ENCODE measurements at places on chromosomes 16 and 17. TPM values are rescaled to one million over a fixed set of nuclear protein-coding genes. Genes with fewer than 3 reads are reported as not detected.

Gene NXPH3
- total RNA-seq, result not detected

DNA sequence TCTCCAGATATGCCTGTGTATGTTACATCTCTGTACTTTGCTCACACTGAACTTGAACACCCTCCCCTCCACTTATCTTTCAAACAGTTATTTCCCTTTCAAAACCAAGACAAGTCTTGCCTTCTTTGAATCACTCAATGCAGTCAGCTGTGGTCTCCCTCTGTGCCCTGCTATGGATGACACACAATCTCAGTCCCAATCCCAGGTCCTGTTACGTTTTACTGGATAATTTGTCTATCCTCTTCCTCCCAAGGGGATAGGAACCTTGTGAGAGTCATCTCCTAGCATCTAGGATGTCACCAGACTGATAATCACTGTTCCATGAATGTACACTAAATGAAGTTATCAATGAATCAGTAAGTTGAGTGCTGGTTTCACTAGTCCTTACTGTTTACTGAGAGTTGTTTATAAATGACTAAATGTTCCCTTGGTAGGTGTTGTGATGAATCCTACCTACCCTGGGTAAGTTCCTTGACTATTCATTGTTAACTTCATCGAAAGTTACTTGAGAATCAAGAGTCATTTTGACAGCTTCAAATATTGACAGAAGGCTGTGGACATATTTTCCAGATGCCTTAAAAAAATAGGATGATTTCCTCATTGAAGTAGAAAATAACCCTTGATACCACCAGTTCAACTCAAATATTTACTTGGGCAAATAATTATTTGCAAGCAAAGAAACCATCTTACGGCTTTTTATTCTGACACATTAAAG lies 244.9 kb downstream of the PRKCA start:
- peak overlapping the region; percentile 81 for H3K27ac ChIP-seq
- H3K4me3 ChIP-seq, result peak overlapping the region; percentile 35
- peaks cover 56% of the 10 kb centered on the region for H3K4me1 ChIP-seq

Gene GINS2
- total RNA-seq, result 87.2 TPM

Gene NPIPB13
- 20.0 TPM for total RNA-seq

Gene FADS6
- not detected for total RNA-seq

Gene AKAP1
- 53.8 TPM for total RNA-seq

DNA sequence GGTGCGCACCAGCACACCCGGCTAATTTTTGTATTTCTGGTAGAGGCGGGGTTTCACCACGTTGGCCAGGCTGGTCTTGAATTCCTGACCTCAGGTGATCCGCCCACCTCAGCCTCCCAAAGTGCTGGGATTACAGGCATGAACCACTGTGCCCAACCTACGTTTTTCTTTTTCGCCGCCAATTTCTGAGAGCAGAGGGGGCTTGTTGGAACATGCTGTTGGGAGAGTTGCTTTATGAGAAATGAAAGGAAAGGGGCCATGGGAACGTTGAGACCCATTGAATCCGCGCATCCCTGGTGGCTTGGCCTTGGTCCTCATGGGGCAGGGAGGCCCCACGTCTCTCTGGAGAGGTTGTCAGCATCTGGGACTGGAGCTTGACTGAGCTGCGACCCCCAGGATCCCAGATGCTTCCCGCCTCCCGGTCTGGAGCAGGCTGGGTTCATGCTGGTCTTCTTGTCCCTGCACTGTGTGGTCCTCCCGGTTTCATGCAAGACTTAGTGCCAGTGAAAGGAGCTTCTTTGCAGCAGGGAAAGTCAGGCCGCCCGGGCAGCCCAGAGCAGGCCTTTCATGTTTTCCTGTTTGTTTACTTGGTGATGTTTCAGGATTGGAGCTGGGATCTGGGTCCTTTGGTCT lies 22.8 kb downstream of the CRISPLD2 start:
- H3K4me1 ChIP-seq, result no peaks in the 10 kb centered on the region
- H3K36me3 ChIP-seq, result no peaks in the 10 kb centered on the region
- DNase-seq, result no peak
- no peak overlapping the region for H3K27ac ChIP-seq
- H3K4me3 ChIP-seq, result no peak overlapping the region

DNA sequence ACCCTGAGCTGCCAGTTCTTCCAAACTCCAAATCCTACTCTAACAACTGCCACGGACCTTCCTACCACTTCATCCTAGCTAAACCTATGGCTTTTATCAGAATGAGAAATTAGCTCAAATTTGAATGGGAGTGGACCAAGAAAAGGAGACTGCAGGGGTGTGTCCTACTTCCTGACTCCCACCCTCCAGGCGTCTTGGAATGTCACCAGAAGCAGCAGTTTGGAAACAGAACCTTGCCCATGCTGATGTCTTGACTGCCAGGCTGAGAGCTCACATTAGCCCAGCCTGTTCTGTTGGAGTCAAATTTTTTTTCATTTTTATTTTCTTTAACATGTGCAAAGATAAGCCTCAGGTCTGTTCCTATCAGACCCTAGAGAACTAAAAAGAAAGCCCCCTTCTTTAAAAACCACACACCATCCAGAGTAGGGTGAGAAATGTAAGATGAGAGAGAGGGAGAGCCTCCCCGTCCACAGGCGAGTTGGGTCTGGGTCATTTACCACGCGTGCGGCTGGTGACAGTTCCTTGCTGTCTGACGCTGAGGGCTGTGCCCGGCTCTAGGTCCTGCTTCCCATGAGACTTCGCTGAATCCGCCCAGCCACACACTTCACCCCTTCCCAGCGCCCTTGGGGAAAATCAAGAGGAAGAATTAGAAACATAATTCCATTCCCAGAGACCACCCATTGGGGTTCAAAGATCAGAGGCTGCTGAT lies 54.3 kb downstream of the WNT3 start:
- no peak for DNase-seq
- no peak overlapping the region for H3K4me3 ChIP-seq

- H3K4me3 ChIP-seq, result no peak overlapping the region
- peaks cover 37% of the 10 kb centered on the region for H3K27me3 ChIP-seq
- peaks cover 5% of the 10 kb centered on the region for H3K4me1 ChIP-seq
- H3K27ac ChIP-seq, result no peak overlapping the region
- H3K36me3 ChIP-seq, result no peaks in the 10 kb centered on the region
These were observed 228.9 kb upstream of the TNRC6C start for GRCh38 chr17:77729587-77729986.

- peaks cover 12% of the 10 kb centered on the region for H3K36me3 ChIP-seq
- H3K4me1 ChIP-seq, result peaks cover 49% of the 10 kb centered on the region
- H3K27me3 ChIP-seq, result peaks cover 3% of the 10 kb centered on the region
- H3K27ac ChIP-seq, result peak overlapping the region; percentile 27
- H3K4me3 ChIP-seq, result no peak overlapping the region
- no peak for DNase-seq
These were observed 19.5 kb upstream of the ITGAX start for GRCh38 chr16:31335431-31335830.

GRCh38 chr17:79125503-79125902 lies 50.9 kb downstream of the ENGASE start:
- no peaks in the 10 kb centered on the region for H3K4me1 ChIP-seq

GRCh38 chr16:82470016-82470415 lies 156.8 kb upstream of the CDH13 start:
- DNase-seq, result no peak
- H3K4me1 ChIP-seq, result no peaks in the 10 kb centered on the region
- H3K36me3 ChIP-seq, result no peaks in the 10 kb centered on the region
- H3K27me3 ChIP-seq, result peaks cover 3% of the 10 kb centered on the region

GRCh38 chr17:54455251-54455868 lies 445.3 kb upstream of the TOM1L1 start:
- no peaks in the 10 kb centered on the region for H3K27me3 ChIP-seq
- no peak overlapping the region for H3K27ac ChIP-seq
- no peaks in the 10 kb centered on the region for H3K4me1 ChIP-seq

Gene FBXW10
- not detected for total RNA-seq

- no peaks in the 10 kb centered on the region for H3K36me3 ChIP-seq
- H3K27ac ChIP-seq, result peak overlapping the region; percentile 42
- peaks cover 53% of the 10 kb centered on the region for H3K4me1 ChIP-seq
- H3K27me3 ChIP-seq, result no peaks in the 10 kb centered on the region
- H3K4me3 ChIP-seq, result no peak overlapping the region
- no peak for DNase-seq
These were observed 2.4 kb downstream of the APOBR start for GRCh38 chr16:28496844-28497243.

Gene NTN1
- total RNA-seq, result 0.34 TPM

GRCh38 chr16:88505405-88506082 lies 52.5 kb downstream of the ZFPM1 start:
- no peak overlapping the region for H3K27ac ChIP-seq
- no peaks in the 10 kb centered on the region for H3K36me3 ChIP-seq
- no peaks in the 10 kb centered on the region for H3K27me3 ChIP-seq
- H3K4me1 ChIP-seq, result no peaks in the 10 kb centered on the region

Gene RASD1
- 12.9 TPM for total RNA-seq

Gene ITGA2B
- total RNA-seq, result 0.44 TPM

Gene GABARAP
- 146 TPM for total RNA-seq

DNA sequence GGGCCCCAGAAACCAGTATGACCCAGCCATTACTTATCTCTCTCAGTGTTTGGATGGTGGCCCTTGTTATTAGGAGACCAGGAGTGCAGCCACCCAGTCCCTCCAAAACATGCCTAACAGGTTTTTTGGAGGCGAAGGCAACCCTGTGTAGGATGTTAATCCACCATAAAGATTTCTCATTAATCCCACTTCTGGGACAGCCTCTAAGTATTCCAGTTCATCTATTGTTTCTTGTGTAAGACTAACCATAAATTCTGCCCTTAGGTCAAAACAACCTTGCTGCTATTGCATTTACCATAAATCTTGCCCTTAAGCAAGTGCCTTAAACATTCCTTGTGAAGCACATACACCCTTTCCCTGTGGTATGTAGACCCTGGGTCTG lies 21.5 kb upstream of the OR1F1 start:
- peaks cover 33% of the 10 kb centered on the region for H3K27me3 ChIP-seq
- peaks cover 28% of the 10 kb centered on the region for H3K4me1 ChIP-seq
- DNase-seq, result no peak
- H3K36me3 ChIP-seq, result peaks cover 5% of the 10 kb centered on the region

DNA sequence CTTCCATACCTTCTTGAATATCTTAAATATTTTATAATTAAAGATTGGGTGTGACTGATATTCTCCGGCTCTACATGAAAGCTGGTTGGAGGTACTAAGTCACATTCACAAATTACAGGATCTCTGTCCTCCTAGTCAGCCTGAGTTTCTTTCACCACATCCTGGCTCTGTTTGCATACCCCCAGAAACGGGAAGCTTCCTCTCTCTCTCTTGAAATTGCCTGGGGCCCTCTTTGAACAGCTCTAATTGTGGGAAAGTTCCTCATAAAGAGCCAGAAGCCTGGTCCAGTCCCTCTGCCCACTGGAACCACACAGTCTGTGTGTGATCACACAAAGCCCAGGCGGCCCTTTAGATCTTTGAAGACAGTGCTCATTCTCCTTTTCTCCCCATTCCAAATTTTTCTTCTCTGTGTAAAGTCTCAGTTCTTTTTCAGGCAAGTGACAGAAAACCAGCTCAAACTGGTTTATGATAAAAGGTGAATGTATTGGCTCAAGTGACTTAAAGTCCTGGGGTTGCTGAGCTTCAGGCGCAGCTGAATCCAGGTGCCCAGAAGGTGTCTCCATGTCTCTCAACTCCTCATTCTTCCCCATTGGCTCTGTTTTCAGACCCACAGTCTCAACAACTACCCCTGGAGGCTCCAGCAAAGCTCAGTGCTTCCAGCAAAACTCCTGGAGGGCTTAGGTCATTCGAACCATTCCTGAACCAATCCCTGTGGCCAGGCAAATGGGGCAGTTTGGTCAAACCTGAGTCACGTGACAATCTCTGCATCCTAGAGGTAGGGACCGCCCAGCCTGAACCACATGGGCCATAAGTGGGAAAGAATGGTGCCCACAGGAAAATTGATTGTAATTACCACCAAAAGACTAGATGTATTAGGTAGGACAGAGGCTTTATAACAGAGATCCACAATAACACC lies 8.5 kb upstream of the RAI1 start:
- peaks cover 24% of the 10 kb centered on the region for H3K4me1 ChIP-seq
- H3K4me3 ChIP-seq, result no peak overlapping the region

Gene CBLN1
- not detected for total RNA-seq

GRCh38 chr16:25109643-25110042 lies 1.9 kb upstream of the LCMT1 start:
- peaks cover 1% of the 10 kb centered on the region for H3K27me3 ChIP-seq
- DNase-seq, result no peak
- peak overlapping the region; percentile 31 for H3K4me3 ChIP-seq
- peaks cover 59% of the 10 kb centered on the region for H3K4me1 ChIP-seq
- H3K27ac ChIP-seq, result no peak overlapping the region

Gene CD300A
- total RNA-seq, result 10.4 TPM

Gene GP1BA
- not detected for total RNA-seq

DNA sequence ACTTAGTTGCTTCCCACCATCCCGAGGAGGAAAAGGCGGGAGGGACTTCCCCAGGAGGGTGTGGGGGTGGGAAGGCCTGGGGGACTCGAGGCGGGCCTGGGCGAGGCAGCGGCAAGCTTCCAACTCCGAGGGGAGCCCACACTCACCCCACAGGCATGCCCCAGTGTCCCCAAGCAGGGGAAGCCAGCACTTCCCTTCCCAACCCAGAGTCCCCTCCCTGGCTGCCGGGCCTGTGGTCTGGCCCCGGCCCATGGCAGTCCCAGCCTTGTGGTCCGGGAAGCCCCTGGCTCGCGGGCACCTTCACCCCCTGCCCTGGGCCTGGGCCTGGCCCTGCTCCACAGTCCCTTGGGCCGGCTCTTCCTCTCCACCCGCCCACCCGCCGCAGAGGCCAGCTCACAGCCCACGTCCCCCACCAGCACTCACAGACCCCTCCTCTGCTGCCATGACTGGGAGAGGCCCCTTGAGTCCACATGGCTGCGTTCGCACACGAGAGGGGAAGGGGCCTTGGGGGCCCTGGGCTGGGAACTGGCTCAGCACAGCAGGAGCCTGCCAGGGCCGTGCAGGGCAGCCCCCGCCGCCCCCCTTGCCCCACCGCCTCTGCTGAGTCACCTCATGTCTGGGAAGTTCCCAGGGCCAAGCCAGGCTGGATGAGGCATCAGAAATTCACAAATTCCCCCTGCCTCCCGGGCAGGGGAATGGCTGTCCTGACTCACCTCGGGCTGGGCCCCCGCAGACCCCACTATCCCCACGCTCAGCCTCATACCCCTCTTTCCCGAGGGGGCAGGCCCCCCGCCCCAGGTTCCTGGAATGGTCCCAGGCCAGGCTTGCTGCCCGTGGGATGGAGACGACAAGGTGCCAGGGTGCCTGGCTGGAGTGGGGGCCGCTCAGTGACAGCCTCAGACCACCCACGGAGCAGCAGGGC lies 27.8 kb downstream of the BAHCC1 start:
- H3K36me3 ChIP-seq, result no peaks in the 10 kb centered on the region
- no peaks in the 10 kb centered on the region for H3K4me1 ChIP-seq
- H3K27me3 ChIP-seq, result no peaks in the 10 kb centered on the region

- H3K27me3 ChIP-seq, result peaks cover 8% of the 10 kb centered on the region
- no peak for DNase-seq
- H3K4me3 ChIP-seq, result no peak overlapping the region
- H3K27ac ChIP-seq, result no peak overlapping the region
These were observed 30.8 kb downstream of the FA2H start for GRCh38 chr16:74743668-74744299.

Gene TUFM
- 264 TPM for total RNA-seq

GRCh38 chr16:54286366-54287130 lies at the start of gene IRX3:
Gene IRX3 (minus strand): TSS chr16:54286787. CDS start chr16:54286050, 737 bp downstream.
- peak within 1 kb of the TSS; percentile 88 for H3K27ac ChIP-seq
- peaks cover 2% of the 10 kb centered on the region for H3K36me3 ChIP-seq
- peaks cover 61% of the 10 kb centered on the region for H3K27me3 ChIP-seq
- peak; percentile 9 for DNase-seq
- H3K4me1 ChIP-seq, result peaks cover 15% of the 10 kb centered on the region
- peak within 1 kb of the TSS; percentile 81 for H3K4me3 ChIP-seq

- peak overlapping the region; percentile 50 for H3K27ac ChIP-seq
- H3K4me3 ChIP-seq, result no peak overlapping the region
- peaks cover 35% of the 10 kb centered on the region for H3K4me1 ChIP-seq
- no peaks in the 10 kb centered on the region for H3K27me3 ChIP-seq
- DNase-seq, result no peak
These were observed 19.5 kb downstream of the MINK1 start for GRCh38 chr17:4852567-4853207.
